ENCODE measurements at places on chromosomes 4 and X.

- no peak for DNase-seq
Measured at GRCh38 chrX:20452487-20452886, 185.8 kb upstream of the RPS6KA3 start.

DNA sequence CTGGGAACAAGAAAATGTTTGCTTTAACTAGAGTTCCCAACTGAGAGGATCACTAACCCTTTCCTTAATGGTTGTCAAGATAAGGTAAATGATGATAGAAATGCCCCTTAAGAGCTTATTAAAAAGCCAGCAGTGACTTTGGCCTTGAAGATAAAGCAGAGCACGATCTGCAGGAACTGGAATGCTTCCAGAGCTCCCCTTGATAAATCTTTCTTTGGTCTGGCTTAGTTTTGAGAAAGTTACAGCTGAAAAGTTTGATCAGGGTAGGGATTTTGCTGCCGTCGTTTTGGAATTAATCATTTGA lies 64.0 kb downstream of the PTTG2 start:
- DNase-seq = peak; percentile 51

GRCh38 chr4:1715002-1715758 lies 3.1 kb upstream of the SLBP start:
- peak; percentile 48 for DNase-seq

GRCh38 chr4:147768113-147768512 lies 36.2 kb downstream of the ARHGAP10 start:
- peak; percentile 18 for DNase-seq

DNA sequence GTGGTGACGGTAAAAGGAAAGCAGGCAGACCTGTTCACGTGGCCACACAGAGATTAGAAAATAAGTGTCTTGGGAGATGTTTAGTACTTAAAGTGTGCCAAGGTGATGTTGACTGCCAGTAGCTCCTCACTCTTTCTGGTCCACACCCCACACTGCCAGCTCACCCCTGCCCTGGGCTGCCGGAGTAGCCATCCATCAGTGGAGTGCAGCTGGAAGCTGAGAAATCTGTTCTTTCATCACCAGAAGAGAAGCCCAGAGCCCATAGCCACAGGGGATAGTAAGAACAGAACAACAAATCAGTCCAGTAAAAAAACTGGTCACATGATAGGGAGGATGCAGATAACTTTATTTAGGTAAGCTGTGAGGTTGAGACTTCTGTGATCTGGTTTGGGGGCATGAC lies 64.1 kb downstream of the WWC2 start:
- no peak for DNase-seq

- no peak for DNase-seq
Measured at GRCh38 chr4:60745800-60746571, 454.1 kb upstream of the ADGRL3 start.

DNA sequence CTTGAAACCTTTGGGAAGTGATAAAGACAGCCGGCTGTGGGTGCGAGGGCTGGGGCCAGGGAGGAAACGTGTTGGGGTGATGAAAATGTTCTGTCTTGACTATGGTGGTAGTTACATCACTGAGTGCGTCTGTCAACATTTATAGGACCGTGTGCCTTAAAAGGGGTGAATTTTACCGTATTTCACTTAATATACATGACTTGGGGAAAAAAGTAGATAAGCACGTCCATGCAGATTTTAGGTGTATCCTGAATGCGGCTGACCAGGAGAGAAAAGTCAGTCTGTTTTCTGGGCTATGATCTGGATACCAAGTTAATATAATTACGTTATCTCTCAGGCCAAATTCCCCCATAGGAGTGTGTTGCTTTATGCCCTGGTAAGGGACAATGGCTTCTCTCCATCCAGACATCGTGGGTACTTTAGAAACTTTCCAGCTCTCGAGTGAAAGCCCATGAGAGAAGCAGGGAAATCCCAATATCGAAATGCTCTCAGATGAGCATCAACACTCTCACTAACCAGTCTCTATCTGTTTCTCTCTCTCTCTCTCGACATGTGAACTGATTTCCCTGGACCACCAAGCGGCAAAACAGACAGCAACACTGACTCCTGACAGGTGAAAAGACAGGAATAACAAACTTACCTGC lies 71.5 kb downstream of the IRF2 start:
- no peak for DNase-seq

DNA sequence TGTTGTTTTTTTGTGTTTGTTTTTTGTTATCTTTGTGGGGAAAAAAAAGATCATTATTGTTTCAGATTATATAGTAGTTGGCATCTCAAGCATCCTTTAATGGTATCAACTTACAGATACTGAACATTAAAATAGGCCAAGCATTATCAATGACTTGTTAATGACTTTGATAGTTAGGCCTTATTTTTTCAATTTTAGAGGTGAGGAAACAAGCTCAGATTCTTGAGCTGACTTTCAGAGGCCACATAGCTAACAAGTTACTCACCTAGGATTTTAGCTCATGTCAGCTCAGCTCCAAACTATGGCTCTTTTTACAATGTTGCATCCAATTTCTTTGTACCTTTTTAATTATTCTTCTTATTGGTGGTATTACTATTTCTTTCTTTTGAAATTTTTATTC lies 471 bp upstream of the PLAC8 start:
- DNase-seq = no peak

GRCh38 chrX:2823795-2824386 lies 4.8 kb upstream of the GYG2 start:
- no peak for DNase-seq

GRCh38 chrX:68588602-68589371 lies 58.7 kb upstream of the STARD8 start:
- peak; percentile 97 for DNase-seq

DNA sequence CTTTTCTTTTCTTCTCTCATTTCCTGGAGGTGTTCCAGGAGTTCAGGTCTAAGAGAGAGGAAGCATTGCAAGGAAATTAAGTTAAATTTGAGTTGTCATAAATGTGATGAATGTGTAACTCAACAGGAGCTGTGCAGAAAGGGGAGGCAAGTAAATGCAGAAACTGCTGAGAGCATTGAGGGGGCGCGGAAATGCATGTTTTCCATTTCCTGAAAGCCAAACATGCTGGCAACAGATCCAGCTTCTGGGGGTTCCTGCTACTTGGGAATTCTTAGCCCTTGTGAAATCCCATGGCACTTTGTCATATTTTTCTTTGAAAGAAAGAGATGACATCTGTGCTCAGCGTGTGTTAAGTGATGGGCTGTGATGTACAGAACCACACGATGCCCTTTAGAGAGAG lies 33.8 kb upstream of the NAP1L5 start:
- no peak for DNase-seq

DNA sequence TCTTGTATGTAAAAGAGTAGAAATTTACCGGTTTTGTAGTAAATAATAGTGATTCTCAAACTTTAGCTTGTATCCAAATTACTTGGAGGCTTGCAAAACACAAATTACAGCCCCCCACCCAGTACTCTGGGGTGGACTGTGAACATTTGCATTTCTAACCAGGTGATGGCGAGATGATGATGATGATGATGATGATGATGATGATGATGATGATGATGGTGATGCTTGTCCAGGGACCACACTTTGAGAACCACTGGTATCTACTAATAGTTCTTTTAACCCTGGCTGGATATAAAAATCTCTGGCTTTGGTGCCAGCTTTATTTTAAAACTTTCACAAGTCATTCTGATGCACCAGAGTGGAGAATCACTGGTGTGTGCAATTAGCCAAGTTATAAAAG lies 96.3 kb downstream of the MRPL1 start:
- no peak for DNase-seq

DNA sequence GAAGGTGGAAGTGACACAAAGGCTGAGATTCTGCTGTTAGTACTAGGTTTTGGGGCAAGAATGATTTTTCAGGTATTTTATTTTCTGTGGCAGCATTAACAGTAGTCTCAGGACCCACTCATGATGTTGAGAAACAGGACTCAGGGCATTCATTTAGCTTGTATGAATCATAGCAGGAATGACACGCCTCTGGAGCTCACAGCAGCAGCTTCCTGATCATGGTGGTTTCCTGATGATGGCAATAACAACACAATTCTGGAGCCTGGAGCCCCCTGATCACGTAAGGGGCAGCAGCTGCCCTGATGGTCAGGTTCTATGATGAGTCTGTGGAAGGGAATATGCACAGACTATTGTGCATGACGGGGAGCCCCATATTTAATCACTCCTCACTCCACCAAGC lies 47.0 kb downstream of the TASL start:
- DNase-seq = no peak

DNA sequence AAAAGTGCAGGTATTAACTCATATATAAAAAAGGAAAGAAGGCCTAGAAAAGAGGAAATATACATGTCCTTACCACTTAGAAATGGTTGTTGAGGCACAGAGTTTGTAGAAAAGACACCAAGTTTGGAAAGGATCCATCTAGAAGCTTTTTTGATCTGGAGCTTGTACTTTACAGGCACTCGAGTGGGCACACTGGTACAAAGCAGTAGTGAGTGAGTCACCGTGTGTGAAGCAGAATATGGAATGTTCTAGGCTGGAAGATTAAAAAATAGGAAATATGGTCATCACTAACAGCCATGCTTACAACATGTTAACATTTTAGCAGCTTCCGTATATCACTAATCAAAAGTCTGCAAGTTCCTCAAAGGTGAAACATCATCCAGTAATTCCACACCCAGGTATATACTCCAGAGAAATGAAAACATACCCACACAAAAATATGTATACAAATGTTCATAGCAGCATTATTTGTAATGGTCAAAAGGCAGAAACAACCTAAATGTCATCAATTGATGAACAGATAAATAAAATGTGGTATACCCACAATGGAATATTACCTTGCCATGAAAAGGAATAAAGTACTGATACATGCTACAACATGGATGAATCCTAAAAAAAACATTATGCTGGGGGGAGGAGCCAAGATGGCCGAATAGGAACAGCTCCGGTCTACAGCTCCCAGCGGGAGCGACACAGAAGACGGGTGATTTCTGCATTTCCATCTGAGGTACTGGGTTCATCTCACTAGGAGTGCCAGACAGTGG lies 69.5 kb downstream of the FRYL start:
- no peak for DNase-seq

DNA sequence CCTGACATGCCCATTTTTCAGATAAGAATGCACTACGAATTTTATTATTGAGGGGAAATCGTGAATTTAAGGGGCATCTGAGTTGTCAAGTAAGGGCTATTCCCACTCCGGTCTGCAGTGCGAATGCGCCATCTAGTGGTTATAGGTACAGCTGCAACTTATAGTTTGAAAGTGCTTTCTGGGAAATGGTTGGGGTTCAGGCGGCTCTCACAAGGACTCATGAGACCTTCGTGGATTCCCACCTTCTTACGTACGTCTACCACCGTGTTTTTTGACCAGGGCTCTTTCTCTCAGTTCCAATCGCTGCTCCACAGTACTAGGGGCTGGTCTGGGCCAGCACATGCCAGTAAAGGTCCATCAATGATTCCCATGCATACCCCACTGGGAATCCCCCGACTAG lies 12.3 kb downstream of the MSL3 start:
- peak; percentile 76 for DNase-seq

GRCh38 chrX:112137276-112137675 lies 54.7 kb upstream of the TRPC5 start:
- no peak for DNase-seq

DNA sequence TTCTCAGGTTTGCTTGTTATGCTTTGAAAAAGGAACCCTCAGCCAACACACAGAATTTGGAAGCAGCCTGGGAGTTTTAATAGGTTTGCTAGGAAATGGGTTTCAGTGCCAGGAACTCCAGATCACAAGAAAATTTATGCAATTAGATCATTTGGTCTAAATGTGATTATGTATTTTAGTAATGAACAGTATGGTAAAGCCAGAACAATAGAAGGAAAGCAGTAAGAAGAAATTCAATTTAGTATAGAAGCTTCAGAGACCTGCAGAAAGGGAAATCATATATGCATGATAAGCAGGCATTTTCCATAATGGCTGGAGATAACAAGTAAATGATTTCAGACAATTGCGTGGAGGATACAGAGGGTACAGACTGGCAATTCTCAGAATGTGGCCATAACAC lies 184.7 kb downstream of the KCNIP4 start:
- no peak for DNase-seq

GRCh38 chrX:28127662-28128061 lies 146.4 kb upstream of the DCAF8L1 start:
- no peak for DNase-seq

GRCh38 chrX:22575161-22575845 lies 302.6 kb downstream of the CBLL2 start:
- DNase-seq = no peak

- DNase-seq = no peak
Measured at GRCh38 chr4:189507060-189507459, 433.6 kb upstream of the FRG1 start.

GRCh38 chr4:161342881-161343568 lies 820.8 kb downstream of the FSTL5 start:
- no peak for DNase-seq

DNA sequence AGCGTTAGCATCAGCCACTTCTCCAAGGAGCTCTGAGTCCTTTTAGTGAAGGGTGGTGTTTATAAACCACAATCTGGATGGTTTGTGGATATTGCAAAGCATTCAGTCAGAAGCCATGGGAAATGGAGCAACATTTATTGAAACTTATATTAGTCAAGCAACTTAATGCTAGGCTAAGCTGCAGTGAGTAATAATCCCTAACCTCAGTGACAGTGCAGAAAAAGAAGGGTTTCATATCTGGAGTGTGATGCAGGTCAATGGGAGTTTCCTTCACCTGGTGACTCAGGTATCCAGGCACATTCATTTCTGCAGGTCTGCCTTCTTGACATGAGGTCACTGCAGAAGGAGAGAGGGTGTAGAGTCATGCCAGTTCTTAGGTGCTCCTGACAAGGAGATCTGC lies 10.4 kb upstream of the DRD5 start:
- DNase-seq = no peak

- no peak for DNase-seq
Measured at GRCh38 chr4:89379511-89380044, 72.0 kb upstream of the GPRIN3 start.

DNA sequence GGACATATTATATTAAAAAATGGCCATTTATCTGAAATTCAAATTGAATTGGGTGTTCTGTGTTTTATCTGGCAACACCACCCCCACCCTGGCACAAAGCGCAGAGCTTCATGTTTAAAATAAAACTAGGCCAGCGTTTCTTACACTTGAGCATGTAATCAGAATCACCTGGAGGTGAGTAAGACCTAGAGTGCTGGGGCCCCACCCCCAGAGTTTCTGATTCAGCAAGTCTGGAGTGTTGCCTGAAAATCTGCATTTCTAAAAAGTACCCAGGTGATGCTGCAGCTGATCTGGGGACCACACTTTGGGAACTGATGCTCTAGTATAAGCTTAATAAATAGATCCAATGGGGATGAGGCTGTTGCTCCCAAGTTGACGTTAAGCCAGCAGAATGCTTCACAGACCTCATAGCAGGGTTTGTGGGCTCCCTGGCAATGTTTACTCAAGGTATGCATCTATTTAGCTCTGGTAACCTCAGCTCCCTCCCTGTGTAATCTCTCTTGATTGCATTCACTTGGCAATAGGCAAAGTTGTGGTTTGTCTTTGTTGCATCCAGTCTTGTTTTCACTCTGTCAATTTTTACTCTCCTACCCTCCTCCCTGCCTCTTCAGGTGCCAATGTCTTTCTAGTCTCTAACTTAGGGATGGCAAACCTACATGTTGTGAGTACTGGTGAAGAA lies 99.8 kb upstream of the TEX13D start:
- no peak for DNase-seq

- DNase-seq = no peak
Measured at GRCh38 chrX:41909068-41909467, 14.3 kb downstream of the CASK start.
